ENCODE measurements at places on chromosomes 1 and 21. TPM values are rescaled to one million over a fixed set of nuclear protein-coding genes. Genes with fewer than 3 reads are reported as not detected.
A peak's percentile ranks its signal among the peaks of the same experiment; 100 is the strongest.

Gene RNU1-2
- 1,202 TPM for total RNA-seq

Gene SERBP1
- total RNA-seq, result 225 TPM

Gene ATP1A2
- not detected for total RNA-seq

Gene PLPPR4
- total RNA-seq, result not detected

Gene MPZ
- total RNA-seq, result 4.9 TPM

Gene S100A8
- not detected for total RNA-seq

Gene EFNA4
- total RNA-seq, result 7.0 TPM

Gene PTPN22
- total RNA-seq, result 55.9 TPM

Gene ANXA9
- 0.19 TPM for total RNA-seq

Gene MXRA8
- total RNA-seq, result not detected

Gene ARMH1
- 65.8 TPM for total RNA-seq

Gene KDF1
- total RNA-seq, result not detected

Gene SLC1A7
- total RNA-seq, result not detected

Gene PIK3R3
- 0.56 TPM for total RNA-seq

Gene TNN
- not detected for total RNA-seq

GRCh38 chr1:44947063-44947773, 39.2 kb downstream of the EIF2B3 start:
- H3K4me1 ChIP-seq, result peaks cover 4% of the 10 kb centered on the region
- no peaks in the 10 kb centered on the region for H3K36me3 ChIP-seq
- no peaks in the 10 kb centered on the region for H3K27me3 ChIP-seq
- peak overlapping the region; percentile 34 for H3K4me3 ChIP-seq
- ATAC-seq, result peak; percentile 34

- H3K27me3 ChIP-seq, result peaks cover 14% of the 10 kb centered on the region
- H3K4me1 ChIP-seq, result peaks cover 6% of the 10 kb centered on the region
- H3K36me3 ChIP-seq, result no peaks in the 10 kb centered on the region
These were observed 68.3 kb downstream of the PLA2G4A start for GRCh38 chr1:186897008-186897407.

DNA sequence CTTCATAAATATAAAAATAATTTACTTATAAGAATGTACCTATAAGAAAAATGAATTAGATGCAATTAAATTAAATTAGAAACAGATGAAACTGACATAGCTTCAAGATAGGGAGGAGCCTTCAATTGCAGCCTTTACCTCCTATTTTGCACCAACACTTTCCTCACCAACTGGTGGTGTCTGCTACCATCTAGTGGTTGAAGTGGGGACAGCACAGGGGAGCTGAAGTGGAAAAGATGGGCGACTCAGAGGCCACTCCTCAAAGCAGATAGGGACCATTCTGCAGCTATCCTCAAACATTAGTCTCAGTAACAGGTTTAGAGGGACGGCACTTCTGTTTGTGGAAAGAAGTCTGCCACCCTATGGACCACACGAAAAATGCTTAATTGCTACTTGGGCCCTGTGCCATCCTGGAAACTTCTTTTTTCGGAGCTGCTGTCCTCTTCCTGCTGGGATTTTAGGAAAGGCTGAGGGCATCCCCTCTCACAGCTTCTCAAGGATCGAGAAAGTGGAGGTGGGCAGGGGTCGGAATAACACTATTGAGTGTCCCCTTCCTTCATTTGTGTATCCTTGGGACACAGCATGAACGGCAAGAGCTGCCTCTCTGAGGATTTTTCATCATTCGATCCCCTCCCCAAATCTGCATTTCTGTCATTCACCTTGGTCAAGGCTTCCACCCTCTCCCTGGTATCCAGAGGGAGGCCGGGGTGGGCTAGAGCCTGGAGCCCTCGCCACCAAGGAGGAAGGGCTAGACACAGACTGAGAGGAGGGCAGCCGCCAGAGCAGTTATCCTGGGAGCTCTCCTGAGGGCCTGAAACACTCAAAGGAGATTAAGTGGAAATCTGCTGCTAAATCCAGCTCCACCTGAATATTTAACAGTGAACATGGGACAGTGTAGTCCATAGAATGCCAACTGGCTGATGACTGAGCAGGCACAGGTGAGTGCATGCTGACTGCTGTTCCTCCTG, 9.6 kb downstream of the PROK1 start:
- H3K27ac ChIP-seq, result no peak overlapping the region
- no peaks in the 10 kb centered on the region for H3K36me3 ChIP-seq
- no peaks in the 10 kb centered on the region for H3K27me3 ChIP-seq
- H3K4me1 ChIP-seq, result no peaks in the 10 kb centered on the region
- peak; percentile 83 for ATAC-seq

DNA sequence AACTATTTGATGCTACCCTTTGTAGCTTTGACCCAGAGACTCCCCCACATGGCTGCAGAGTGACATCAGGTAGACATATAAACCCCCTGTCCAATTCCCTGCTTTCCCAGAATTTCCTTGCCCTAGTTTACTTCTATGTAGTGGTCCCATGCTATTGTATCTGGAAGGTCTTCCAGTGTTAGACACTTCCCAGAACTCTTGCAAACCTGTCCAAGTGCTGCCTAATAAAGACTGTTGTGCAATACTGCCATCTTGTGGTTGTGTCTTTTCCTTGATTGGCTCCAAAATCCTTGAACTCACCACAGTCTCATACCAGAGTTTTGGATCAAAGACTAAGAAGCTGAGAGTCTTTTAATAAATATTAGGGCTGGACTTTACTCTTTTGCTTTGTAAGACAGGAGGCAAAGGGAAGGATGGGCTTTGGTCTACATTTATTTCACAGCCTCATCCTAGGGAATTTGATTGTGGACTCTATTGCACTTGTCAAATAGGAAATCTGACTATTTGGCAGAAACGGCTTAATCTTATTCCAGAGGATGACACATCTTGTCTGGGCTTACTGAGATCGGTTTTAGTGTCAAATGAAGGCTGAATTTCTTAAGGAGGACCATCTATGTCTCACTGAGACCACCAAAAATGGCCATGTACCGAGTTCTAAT, 169.9 kb downstream of the LRRC7 start:
- ATAC-seq, result no peak
- H3K27ac ChIP-seq, result no peak overlapping the region
- H3K4me1 ChIP-seq, result no peaks in the 10 kb centered on the region
- H3K36me3 ChIP-seq, result no peaks in the 10 kb centered on the region
- no peaks in the 10 kb centered on the region for H3K27me3 ChIP-seq

DNA sequence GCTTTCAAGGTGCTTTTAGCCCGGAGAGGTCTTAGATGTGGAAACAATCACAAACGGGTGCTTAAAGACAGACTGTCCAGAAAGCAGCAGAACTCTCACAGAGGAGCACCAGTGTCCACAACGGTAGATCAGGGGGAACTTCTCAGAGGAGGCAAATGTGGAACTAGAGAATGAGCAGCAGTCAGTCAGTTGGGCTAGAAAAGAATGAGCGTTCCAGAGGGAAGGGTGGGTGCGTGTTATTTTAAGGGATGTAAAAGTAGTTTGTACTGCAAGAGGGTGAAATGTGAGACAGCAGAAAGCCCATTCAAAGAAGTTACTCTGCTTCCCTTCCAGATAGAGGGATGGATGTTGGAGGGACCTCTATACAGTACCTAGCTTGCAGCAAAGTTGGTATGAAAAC, 30.9 kb downstream of the RGS5 start:
- no peaks in the 10 kb centered on the region for H3K36me3 ChIP-seq
- no peak for ATAC-seq
- no peaks in the 10 kb centered on the region for H3K4me1 ChIP-seq
- no peak overlapping the region for H3K4me3 ChIP-seq
- H3K27me3 ChIP-seq, result peaks cover 12% of the 10 kb centered on the region

- no peaks in the 10 kb centered on the region for H3K4me1 ChIP-seq
- no peak overlapping the region for H3K4me3 ChIP-seq
- ATAC-seq, result no peak
- no peaks in the 10 kb centered on the region for H3K36me3 ChIP-seq
- H3K27ac ChIP-seq, result no peak overlapping the region
These were observed 221.9 kb downstream of the PBX1 start for GRCh38 chr1:164780863-164781262.

DNA sequence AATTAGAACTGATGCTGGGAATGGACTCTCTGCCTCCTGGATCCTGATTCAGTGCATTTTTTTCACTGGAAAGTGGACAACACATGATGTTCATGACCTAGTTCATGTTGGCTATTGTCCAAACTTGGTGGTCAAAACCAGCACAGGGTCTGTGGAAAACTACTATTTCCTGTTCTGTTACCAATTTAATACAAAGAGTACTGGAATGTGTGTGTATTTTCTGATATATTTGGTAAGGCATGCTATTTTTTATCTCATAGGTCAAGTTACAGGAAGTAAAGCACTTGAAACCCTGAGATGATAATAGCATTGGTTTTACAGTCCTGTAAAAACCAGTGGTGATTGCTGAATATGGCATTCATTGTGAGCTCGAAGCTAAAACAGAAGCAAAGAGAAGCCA, 89.9 kb downstream of the SGIP1 start:
- no peaks in the 10 kb centered on the region for H3K36me3 ChIP-seq
- no peak overlapping the region for H3K4me3 ChIP-seq
- H3K4me1 ChIP-seq, result peaks cover 4% of the 10 kb centered on the region
- H3K27ac ChIP-seq, result peak overlapping the region; percentile 75
- ATAC-seq, result no peak

GRCh38 chr1:50424884-50425375, 1.7 kb upstream of the DMRTA2 start:
- peaks cover 78% of the 10 kb centered on the region for H3K27me3 ChIP-seq
- H3K36me3 ChIP-seq, result peaks cover 26% of the 10 kb centered on the region
- peaks cover 28% of the 10 kb centered on the region for H3K4me1 ChIP-seq
- no peak for ATAC-seq
- peak overlapping the region; percentile 1 for H3K27ac ChIP-seq
- peak overlapping the region; percentile 81 for H3K4me3 ChIP-seq

GRCh38 chr1:240946926-240947325, 335.0 kb upstream of the GREM2 start:
- H3K27me3 ChIP-seq, result peaks cover 5% of the 10 kb centered on the region
- H3K27ac ChIP-seq, result no peak overlapping the region
- no peaks in the 10 kb centered on the region for H3K36me3 ChIP-seq
- no peak for ATAC-seq

DNA sequence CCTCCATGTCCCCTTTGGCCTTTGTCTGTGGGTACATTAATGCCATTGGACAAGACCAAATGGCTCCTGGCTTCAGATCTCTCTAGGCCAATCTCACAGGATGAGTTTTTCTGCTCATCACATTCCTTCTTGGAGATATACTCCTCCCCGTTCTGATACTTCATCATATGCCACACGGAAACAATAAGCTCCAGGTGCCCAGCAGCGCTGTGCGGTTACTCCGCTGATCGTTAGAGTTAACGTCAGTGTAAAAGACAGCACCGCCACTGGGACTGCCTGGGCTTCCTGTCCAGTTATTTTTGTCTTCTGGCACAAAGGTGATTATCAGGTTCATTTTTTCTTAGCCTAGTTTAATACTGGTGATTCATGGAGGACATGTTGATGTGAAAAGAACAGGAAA, 22.5 kb downstream of the CACHD1 start:
- peaks cover 30% of the 10 kb centered on the region for H3K27me3 ChIP-seq
- ATAC-seq, result no peak
- H3K4me1 ChIP-seq, result no peaks in the 10 kb centered on the region
- H3K4me3 ChIP-seq, result no peak overlapping the region
- no peak overlapping the region for H3K27ac ChIP-seq
- no peaks in the 10 kb centered on the region for H3K36me3 ChIP-seq

DNA sequence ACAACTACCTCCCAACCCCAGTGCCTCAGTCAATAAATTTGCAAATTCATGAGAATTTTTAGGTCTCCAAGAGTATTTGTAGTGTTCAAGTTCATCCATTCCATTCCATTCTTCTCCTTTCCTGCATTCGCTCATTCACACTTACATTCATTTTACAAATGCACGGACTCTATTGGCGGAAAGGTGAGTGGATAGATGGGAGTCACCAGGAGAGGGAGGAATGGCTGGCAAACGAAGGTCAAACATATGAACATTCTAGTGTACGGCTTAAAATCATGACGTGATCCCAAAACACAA, 2.5 kb downstream of the LORICRIN start:
- H3K36me3 ChIP-seq, result no peaks in the 10 kb centered on the region
- H3K27me3 ChIP-seq, result peaks cover 29% of the 10 kb centered on the region
- no peak for ATAC-seq
- H3K27ac ChIP-seq, result no peak overlapping the region

- ATAC-seq, result no peak
- no peaks in the 10 kb centered on the region for H3K4me1 ChIP-seq
- no peaks in the 10 kb centered on the region for H3K36me3 ChIP-seq
- no peaks in the 10 kb centered on the region for H3K27me3 ChIP-seq
- no peak overlapping the region for H3K4me3 ChIP-seq
- no peak overlapping the region for H3K27ac ChIP-seq
These were observed 104.9 kb upstream of the SNX7 start for GRCh38 chr1:98556521-98557158.

DNA sequence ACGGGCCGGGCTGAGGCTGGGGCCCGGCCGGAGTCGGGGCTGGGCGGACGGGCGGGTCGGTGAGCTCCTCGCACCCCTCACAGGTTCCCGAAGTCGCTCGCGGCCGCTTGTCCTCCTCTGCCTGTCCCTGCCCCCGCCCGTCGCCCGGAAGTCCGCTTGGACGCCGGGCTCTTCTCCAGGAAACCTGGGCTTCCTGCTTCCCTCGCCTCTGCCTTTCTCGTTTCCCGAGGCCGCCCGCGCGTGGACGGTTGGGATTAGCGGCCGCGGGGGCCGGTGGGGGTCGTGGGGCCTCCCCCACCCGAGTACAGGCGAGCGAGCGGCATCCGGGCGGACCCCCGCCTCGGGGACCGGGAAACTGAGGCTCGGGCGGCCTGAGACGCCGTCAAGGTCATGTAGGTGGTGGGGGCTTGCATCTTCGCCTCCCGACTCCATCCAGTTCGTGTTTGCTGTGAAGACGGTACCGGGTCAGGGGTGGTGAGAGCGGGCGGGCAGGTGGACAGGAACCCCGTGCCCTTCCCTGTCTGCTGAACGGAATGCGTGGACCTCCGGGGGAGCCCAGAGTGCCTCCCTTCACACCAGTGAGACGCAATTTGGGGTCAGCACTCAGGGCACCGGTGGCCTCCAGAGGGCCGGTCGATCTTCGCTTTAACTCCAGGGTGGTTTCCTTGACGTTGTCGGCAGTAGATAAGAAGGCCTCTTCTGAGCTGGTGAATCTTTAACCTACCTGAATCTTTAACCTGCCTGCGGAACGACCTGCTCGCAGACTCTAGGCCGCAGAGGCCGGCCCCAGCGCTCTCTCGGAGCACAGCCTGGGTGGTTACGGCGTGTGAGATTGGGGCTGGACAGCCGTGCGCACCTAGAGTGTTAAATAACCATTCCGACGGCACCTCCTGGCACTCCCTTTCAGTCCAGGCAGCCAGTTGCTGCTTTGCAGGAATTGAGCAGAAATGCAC, 686 bp downstream of the ARF1 start:
- peaks cover 54% of the 10 kb centered on the region for H3K36me3 ChIP-seq
- H3K27me3 ChIP-seq, result no peaks in the 10 kb centered on the region
- peak overlapping the region; percentile 96 for H3K27ac ChIP-seq
- H3K4me1 ChIP-seq, result peaks cover 35% of the 10 kb centered on the region

GRCh38 chr1:200510228-200510623, 100.4 kb upstream of the ZNF281 start:
- no peak overlapping the region for H3K4me3 ChIP-seq
- ATAC-seq, result peak; percentile 72
- H3K4me1 ChIP-seq, result no peaks in the 10 kb centered on the region
- peaks cover 17% of the 10 kb centered on the region for H3K27me3 ChIP-seq

Measured in activated T-helper 17 cell treated with anti-CD3 and anti-CD28 coated beads, Interleukin-2, amount 50 U/mL, for 72 hours (primary cell).